Kasumi-1 (cell line): ENCODE measurements at places on chromosomes 11 and 22.

DNA sequence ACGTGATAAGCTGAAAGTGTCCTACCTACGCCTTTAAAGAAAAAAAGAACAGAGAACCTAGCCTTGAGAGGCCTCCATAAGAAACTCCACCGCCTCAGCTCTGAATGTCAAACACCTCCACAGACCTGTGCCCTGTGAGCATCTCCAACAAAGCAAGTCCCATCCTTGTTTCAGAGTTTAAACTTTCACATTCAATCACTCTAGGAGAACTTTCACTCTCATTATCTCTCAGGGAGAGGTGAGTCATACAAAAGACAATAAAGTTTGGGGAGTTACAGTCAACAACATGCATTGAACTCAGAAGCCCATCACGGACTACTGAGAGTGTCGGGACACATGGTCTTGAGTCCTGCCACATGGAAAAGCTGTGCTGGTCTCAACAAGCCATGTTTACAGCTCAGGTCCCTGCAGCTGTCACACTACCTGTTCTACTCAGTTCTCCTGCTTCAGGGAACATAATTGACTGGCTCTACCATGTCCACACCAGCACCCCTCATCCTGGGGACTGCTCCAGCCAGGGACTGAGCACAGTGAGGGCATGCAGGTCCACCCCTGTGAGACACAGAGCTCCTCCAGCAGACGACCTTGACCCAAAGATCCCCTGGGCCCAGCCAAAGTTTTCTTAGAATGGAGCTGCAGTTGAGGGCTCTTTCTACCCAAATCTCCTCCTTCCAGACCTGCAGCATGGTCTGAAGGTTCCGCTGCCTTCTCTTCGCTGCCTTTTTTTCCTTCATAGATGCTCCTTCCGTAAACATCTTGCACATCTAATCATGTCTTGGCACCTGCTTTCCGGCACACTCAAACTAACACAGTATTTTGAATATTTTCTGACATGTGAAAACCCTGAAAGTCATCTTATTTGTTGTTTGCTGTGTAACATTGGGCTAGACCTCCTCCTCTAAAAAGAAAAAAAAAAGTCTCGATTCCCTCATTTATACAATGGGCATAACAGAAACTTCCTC, 114.9 kb downstream of the ETS1 start:
- no peak for DNase-seq

- DNase-seq = no peak
Measured at GRCh38 chr22:30252411-30253204, 6.0 kb upstream of the LIF start.

DNA sequence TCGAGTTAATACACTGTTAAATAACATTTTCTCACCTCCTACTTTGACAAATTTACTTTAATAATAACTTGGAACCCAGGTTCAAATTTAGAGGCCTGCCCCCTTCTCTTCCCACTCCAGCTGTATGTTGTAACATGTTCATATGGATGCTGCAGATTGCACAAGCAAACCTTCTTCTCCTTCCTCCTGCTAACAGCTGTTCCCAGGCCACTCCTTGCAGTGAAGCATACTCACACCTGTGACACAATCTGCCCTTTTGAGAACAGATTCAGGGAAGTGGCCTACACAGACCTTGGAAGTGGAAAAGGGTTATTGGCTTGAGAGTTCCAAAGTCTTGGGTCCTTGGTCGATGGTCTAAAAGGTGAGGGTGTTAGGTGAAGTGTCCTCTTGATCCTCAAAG, 131.9 kb downstream of the TEAD1 start:
- DNase-seq = no peak

DNA sequence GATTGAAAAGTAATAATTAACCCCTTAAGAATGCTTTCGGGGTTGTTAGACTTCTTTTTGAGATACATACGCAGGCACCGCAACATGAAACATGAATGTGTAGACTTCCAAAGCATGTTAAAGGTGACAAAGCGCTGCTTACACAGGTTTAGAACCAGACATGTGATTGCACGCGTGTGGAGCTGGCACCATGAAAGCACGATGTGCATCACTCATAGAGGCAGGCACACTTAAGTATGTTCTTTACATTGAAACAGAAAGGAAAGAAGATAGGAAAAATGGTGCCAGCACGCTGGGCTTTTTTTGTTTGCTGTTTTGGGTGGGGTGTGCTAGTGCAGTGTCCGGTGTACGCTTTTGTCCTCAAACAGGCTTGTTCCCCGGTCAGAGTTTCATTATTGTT, 83.6 kb upstream of the PPARA start:
- DNase-seq = no peak

DNA sequence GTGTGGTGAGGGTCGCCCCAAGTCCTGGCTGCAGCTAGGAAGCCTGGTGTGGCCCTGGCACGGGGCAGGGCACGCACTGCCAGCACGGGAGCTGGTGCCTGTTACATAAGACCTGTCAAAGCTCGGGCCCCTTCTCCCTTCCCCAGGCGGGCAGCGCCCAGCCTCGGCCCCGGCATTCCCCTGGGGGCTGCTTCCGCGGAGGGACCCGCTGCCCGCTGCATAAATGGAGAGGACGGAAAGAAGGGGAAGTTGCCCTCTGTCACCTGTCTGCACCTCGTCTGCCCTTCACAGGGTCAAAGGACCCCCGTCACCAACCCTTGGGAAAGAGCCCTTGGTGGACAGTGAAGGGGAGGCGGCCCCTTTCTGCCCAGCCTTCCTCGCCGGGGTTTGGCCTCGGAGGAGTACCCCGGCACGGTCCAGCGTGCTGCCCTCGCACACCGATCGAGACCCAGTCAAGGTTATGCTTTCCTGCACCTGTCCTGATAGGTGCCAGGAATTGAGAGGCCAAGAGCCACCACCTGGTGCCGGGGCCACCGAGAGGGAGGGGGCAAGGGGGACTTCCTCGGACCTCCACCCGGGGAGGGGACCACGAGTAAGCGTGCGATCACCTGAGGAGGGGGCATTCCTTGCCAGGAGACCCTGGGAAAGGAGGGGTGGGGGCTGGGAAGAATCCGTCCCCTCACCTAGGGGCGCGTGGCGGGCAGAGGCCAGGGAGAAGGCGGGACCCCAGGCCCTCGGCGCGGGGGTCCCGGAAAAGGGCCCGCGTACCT, 16.8 kb upstream of the MFRP start:
- no peak for DNase-seq

GRCh38 chr22:44249376-44250147, 63.2 kb downstream of the SHISAL1 start:
- DNase-seq = no peak

DNA sequence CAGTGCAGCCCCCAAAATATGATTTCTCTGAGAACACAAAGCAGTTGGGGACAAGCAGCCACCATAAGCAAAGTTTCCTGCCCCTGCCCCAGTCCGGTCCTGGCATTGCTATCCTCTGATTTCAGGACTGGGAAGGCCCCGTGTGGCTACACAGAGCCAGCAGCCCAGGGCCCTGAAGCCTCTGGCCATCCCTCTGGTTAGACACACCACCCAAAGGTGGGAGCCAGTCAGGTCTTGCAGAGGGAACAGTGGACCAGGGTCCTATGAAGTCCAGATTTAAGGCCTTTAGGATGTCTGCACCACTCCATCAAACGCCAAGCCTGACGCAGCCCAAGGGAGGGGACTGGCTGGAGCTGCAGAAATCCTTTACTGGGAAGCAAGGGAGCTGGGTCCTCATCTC, 63.4 kb downstream of the SLC22A12 start:
- DNase-seq = no peak

DNA sequence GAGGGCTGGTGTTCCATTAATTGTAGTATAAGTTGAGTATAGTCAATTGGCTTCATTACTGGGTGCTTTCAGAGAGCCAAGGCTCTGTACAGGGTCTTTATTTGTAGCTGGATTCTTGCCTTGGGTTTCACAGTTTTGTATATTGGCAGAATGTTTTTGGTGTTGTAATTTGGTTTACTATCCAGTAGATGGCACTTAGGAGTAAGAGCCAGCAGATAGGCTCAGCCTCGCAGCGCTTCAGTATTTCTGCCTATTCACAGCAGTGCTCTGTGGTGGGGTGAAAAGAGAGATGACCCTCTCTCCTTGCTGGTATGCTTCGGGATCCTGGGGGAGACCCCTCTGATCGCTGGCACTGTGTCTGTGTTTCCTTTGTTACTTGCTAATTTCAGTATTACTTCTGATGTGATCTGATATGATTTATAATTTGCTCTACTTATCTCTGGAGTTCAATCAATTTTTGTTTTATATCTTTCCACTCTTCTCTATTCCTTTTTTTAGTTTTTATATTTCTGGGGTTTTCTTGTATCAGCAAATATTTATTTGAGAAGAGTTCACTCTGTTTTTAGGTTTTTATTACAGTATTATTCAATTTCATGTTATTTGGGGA, 52.2 kb downstream of the ANO5 start:
- peak; percentile 58 for DNase-seq

- no peak for DNase-seq
Measured at GRCh38 chr11:11780858-11781257, 60.9 kb upstream of the USP47 start.

- no peak for DNase-seq
Measured at GRCh38 chr11:27401833-27402316, 38.9 kb upstream of the CCDC34 start.

DNA sequence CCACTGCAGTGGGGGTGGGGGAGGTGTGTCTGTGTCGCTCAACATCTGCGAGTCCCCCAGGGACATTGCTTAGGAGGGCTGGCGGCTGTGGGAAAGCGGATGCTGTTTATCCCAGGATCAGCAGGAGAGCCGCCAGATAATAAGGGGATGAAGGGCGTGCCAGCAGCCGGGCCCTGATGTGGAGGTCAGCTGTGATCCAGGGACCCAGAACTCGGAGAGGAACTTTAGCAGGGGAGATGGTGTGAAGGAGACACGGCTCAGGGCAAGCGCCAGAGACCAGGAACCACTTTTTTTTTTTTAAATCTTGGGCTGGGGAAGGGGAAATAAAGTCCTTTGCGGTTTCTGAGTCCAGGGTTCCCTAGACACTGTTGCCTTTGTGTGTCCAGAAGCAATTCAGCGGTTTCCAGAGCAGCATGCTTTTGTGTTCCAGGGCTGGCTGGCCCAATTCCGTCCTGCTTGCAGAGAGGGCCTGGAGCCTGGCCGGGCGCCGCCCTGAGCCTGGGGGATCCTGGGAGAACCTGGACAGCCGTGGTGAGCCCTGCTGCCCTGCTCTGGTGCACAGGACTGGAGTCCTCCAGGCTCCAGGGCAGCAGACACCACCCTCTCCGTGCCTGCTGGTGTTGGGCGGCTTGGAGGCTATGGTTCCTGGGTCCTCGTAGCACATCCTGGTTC, at the start of gene GRAMD4:
Gene GRAMD4 (plus strand): TSS at position 557 of the 672 bp plus-strand sequence. CDS start 6,414 bp downstream, outside the sequence.
- DNase-seq = no peak

GRCh38 chr11:75499423-75500190, 26.1 kb downstream of the GDPD5 start:
- no peak for DNase-seq

DNA sequence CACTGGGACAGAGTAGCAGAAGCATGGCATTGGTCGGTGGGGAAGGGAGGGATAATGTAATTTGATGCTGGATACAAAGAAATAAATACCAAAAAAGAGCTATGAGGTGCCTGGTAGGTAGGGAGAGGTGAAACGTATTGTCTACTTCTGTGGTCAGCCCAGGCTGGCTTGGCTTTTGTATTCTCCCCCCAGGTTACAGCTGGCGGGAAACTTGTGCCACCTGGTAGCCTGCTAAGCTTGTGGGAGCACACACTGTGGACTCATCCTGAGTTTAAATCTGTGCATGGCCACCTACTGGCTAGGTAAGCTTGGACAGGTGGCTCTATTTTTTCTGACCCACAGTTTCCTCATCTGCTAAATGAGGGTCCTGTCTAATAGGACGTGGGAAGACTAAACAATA, 165.2 kb upstream of the E2F8 start:
- no peak for DNase-seq

- no peak for DNase-seq
Measured at GRCh38 chr22:48661984-48662383, 1165.7 kb downstream of the BRD1 start.

- DNase-seq = peak; percentile 80
Measured at GRCh38 chr22:38230108-38230825, 28.5 kb downstream of the MAFF start.

GRCh38 chr11:24588081-24588480, 91.2 kb downstream of the LUZP2 start:
- no peak for DNase-seq
